ENCODE measurements at places on chromosomes 2 and 18.

DNA sequence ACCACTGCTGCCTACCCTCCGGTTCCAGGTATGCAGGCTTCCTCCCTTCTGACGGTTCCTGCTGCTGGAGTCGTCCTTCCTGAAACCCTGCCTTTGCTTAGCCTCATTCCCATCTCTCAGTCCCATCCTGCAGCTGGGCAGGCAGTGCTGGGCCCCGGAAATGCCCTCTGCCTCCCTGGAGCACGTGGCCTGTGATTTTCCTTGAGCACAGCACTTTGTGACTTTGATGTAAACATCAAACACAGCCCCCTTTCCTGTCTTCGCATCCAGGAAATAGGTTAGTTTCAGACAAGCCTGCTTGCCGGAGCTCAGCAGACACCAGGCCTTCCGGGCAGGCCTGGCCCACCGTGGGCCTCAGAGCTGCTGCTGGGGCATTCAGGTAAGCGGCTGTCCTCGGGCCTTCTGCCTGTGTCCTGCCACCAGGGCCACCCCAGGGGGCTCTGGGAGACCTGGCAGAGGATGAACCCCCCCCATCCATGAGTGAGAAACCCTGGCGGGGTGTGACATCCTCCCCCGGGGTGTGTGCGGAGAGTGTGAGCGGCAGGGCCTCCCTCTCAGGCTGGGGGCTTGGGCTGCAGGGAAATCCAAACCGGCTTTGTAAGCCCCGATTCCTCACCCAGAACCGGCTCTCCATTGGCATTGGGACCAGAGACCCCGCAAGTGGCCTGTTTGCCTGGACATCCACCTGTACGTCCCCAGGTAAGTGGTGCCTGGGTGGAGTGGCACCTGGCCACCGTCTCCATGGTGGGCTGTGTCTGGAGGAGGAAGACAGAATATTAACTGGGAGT lies at the start of gene ZAP70:
ZAP70 (plus strand) TSS at position 281 of the 788 bp plus-strand sequence. CDS start 10,461 bp downstream, outside the sequence.
- no peaks in the 10 kb centered on the region for H3K27me3 ChIP-seq
- peak; percentile 84 for DNase-seq
- peaks cover 50% of the 10 kb centered on the region for H3K36me3 ChIP-seq
- H3K4me1 ChIP-seq, result peaks cover 52% of the 10 kb centered on the region
- peak within 1 kb of the TSS; percentile 89 for H3K4me3 ChIP-seq
- peak within 1 kb of the TSS; percentile 100 for H3K27ac ChIP-seq

- no peak overlapping the region for H3K4me3 ChIP-seq
- no peak overlapping the region for H3K27ac ChIP-seq
- H3K4me1 ChIP-seq, result no peaks in the 10 kb centered on the region
- H3K36me3 ChIP-seq, result no peaks in the 10 kb centered on the region
Measured at GRCh38 chr2:132550946-132551345, 119.1 kb downstream of the LYPD1 start.

- DNase-seq, result no peak
- no peaks in the 10 kb centered on the region for H3K27me3 ChIP-seq
- no peak overlapping the region for H3K27ac ChIP-seq
- H3K4me1 ChIP-seq, result no peaks in the 10 kb centered on the region
Measured at GRCh38 chr2:7165736-7166135, 248.5 kb downstream of the RNF144A start.

GRCh38 chr18:49756671-49757362 lies 56.5 kb downstream of the ACAA2 start:
- no peak overlapping the region for H3K4me3 ChIP-seq
- H3K36me3 ChIP-seq, result no peaks in the 10 kb centered on the region
- no peak overlapping the region for H3K27ac ChIP-seq
- no peak for DNase-seq

DNA sequence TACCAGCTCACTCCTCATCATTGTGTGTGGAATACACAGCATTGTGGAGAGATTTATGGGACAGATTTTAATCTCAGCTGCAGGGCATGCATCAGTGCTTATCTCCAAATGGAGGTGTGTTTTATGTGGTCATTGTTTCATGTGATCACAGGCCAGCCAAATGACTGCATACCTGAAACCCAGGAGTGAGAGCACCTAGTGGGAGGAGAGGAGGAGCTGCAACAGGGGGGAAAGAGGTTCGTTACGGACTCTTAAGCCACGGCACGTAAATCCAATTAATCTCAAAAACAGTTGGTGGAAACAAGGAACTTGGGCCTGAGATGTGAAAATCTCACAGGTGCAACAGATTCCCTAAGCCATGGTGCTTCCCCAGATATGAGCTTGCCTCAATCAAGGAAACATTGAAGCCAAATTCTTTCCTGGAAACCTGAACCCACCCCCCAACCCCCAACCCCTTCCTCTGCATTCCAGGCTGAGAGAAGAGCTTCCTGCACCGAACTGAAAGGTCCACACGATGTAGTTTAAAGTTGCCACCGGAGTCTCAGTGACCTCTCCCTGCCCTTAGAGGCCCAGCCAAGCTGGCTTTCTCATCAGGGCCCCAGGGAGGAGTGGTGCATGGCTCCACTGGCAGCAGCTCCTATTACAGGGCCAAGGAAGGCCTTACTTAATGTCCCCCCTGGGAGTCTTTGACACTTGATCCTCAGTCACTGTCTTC lies 167.4 kb downstream of the C1D start:
- peaks cover 9% of the 10 kb centered on the region for H3K27me3 ChIP-seq
- H3K4me1 ChIP-seq, result no peaks in the 10 kb centered on the region
- no peaks in the 10 kb centered on the region for H3K36me3 ChIP-seq
- DNase-seq, result no peak
- no peak overlapping the region for H3K27ac ChIP-seq

GRCh38 chr2:64928813-64929212 lies 60.4 kb upstream of the SLC1A4 start:
- no peaks in the 10 kb centered on the region for H3K4me1 ChIP-seq
- H3K36me3 ChIP-seq, result no peaks in the 10 kb centered on the region
- H3K27me3 ChIP-seq, result peaks cover 4% of the 10 kb centered on the region
- DNase-seq, result no peak
- no peak overlapping the region for H3K27ac ChIP-seq
- no peak overlapping the region for H3K4me3 ChIP-seq

DNA sequence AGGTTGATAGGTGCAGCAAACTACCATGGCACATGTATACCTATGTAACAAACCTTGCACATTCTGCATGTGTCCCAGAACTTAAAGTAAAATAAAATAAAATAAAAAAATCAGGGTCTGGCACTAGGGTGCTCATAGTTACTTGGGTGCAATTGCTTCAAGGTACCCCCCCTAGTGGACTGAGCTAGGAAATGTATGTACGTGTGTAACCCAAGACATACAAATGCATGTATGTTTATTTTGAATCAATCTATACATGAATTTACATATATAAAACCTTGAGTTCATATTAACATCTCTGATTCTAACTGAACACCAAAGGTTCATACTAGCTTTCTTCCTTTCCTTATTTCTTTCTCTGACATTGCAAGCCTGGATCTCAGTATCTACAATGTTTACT lies 51.5 kb downstream of the USP37 start:
- no peak overlapping the region for H3K27ac ChIP-seq
- H3K4me3 ChIP-seq, result no peak overlapping the region
- no peaks in the 10 kb centered on the region for H3K27me3 ChIP-seq
- DNase-seq, result peak; percentile 20

- no peak overlapping the region for H3K27ac ChIP-seq
- peaks cover 21% of the 10 kb centered on the region for H3K4me1 ChIP-seq
- H3K27me3 ChIP-seq, result peaks cover 3% of the 10 kb centered on the region
- no peak overlapping the region for H3K4me3 ChIP-seq
Measured at GRCh38 chr2:200523604-200524003, 2.4 kb upstream of the SGO2 start.

DNA sequence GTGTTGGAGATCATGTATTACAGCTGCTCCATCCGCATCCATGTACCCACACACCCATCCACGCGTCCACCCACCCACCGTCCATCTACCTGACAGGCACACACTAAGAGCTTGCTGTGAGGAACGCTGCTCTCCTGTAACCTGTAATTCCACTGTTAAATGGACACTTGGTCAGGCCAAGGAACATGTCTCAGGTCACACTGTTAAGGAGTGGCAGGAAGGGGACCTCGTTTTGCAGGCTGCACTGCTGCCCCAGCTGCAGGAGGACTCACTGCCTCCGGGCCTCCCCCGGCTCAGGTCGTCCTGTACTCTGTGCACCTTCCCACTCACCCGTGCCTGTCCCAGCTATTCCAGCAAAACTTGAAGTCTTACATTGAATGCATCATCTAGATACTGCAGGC lies 170.5 kb downstream of the EIPR1 start:
- H3K27ac ChIP-seq, result no peak overlapping the region
- no peak for DNase-seq
- peaks cover 15% of the 10 kb centered on the region for H3K36me3 ChIP-seq
- H3K4me3 ChIP-seq, result no peak overlapping the region

GRCh38 chr18:75658330-75658729 lies 230.8 kb upstream of the SMIM21 start:
- no peak overlapping the region for H3K27ac ChIP-seq
- H3K4me3 ChIP-seq, result no peak overlapping the region
- no peak for DNase-seq
- peaks cover 3% of the 10 kb centered on the region for H3K27me3 ChIP-seq
- no peaks in the 10 kb centered on the region for H3K4me1 ChIP-seq
- no peaks in the 10 kb centered on the region for H3K36me3 ChIP-seq

DNA sequence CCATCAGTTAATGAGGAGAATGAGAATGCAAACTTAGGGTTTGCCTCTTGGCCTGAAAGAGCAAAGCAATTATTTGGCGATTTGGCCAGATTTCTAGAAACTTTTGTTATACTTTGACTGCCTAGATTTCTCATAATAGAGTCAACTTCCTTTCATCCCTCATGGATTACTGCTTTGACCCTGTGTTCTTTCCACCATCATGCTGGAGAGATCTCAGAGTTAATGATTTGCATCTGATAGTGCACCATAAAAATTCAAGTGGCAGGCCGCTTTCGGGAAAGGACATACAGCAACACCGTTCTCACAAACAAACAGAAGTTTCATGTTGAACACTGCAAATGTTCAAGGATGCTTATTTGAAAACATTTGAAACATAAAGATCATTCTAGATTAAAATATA lies 143.7 kb upstream of the ZFP36L2 start:
- H3K27ac ChIP-seq, result no peak overlapping the region
- H3K27me3 ChIP-seq, result no peaks in the 10 kb centered on the region
- DNase-seq, result no peak
- H3K4me3 ChIP-seq, result no peak overlapping the region
- peaks cover 10% of the 10 kb centered on the region for H3K36me3 ChIP-seq

Data from activated CD8-positive, alpha-beta T cell treated with anti-CD3 and anti-CD28 coated beads for 36 hours (primary cell).